ENCODE measurements at places on chromosomes 1 and 21.
A peak's percentile ranks its signal among the peaks of the same experiment; 100 is the strongest.

DNA sequence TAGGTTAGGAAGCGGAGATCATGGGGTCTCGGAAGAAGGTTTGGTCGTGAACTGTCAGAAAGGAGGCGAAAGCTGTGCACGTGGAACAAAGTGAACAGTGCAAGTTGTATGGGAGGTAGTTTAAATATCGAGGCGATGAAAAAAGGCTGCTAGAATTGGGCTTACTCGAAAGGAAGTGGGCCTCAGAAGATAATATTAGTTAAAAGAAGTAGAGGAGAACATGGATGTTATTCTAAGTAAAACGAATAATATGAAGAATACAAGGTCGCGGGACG lies 571 bp downstream of the WDR3 start:
- no peak for DNase-seq

- no peak for DNase-seq
Observed at GRCh38 chr1:53766831-53767405, 28.0 kb upstream of the GLIS1 start.

- no peak for DNase-seq
Observed at GRCh38 chr1:151773702-151774101, 10.4 kb upstream of the MRPL9 start.

DNA sequence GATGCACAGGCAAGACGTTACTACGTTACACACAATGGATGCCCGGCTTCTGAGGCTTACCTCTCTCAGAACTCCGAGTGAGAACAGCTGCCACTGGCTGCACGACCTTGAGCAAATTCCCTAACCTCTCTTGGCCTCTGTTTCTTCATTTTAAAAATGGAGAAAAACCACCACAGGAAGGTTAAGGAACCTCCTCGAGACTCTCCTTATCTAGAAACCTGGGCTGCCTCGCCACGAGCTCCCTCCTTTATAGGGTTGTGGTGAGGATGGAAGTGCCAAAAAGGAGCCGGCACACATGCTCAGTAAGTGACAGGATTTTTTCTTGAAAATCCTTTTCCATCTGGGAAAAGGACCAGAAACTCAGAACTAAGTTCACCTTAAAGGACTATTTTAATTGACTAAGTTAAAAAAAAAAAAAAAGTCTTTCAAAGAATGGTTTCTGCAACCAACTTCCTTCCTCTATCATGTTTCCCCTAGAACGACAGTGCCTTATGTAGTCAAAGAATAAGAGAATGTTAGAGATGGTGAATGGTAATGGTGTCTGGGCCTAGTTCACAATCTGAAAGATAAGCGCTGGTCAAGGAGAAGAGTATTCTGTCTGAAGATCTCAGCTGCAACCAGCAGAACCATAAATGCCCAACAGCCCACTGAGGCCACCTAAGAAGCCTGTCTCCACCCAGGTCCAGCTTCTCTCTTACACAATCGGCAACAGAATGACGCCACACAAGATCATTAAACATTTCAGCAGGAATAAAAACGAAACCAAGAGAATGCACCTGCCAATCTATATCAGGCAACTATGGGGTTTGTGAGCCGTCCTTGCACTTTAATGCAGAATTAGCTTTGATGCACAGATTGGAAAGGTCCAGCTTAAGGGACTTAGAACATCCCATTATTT lies 64.9 kb downstream of the SLC45A1 start:
- peak; percentile 37 for DNase-seq

GRCh38 chr1:143699731-143700130 lies 272.1 kb downstream of the FAM72C start:
- no peak for DNase-seq

DNA sequence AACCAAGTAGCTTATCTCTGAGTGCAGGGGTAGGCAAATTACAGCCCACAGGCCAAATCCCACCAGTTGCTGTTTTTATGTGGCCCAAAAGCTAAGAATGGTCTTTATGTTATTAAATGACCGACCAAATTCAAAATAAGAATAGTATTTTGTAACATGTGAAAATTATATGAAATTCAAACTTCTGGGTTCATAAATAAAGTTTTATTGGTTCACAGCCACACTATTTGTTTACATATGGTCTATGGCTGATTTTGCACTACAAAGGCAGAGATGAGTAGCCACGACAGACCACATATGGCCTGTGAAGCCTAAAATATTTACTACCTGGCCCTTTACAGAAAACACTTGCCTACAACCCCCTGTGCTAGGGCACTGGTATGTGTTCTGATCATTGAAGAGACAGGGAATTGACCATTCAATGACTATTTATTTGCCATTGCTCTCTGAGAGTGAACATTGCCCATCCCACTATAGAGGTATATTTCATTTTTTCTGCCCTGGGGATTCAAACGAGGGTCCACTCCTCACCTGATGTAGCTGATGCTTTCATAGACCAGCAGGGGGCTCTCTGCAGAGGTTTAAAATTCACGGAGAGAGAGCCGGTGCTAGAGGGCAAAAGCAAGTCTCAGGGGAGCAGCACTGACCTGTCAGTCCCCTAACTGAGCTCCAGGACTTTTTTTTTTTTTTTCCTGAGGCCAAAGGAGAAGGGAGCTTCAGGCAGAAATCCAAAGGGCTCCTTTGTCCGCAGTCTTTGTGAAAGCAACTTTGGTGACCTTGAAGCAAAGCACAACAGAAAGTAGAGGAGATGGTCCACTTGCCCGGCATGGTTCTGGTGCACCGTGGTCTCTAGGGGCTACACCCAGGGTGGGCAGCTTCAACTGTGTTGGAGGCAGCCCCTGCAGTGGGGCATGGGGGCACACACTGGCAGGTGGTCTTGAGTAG lies 7.3 kb upstream of the GNL2 start:
- peak; percentile 40 for DNase-seq

GRCh38 chr1:154993572-154994268 lies at the start of gene LENEP:
Gene LENEP, plus strand, starts transcription at chr1:154993586. Its CDS starts 22 bp downstream, at chr1:154993608.
- no peak for DNase-seq

GRCh38 chr1:117566556-117566955 lies 39.3 kb upstream of the TENT5C start:
- DNase-seq = no peak

DNA sequence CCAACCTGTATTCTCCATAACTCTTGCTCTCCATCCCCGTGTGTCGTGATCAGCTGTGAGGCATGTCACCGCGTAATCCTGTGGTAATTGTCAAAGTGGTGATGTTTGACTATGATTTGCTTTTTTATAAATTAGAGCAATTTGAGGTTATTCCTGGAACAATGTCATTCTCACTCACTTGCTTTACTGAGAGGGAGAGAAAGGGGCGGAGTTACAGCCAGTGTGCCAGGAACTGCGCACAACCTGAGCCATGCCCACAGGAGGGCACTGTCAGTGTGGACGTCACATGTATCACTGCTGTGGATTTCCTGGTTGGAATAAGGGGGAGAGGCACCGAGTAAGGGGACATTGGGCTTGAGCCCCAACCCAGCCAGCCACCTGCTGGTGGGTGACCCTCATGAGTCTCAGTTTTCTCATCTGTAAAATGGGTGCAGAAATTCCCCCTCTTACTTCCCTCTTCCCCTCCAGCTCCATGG lies 6.9 kb downstream of the ADGRB2 start:
- DNase-seq = no peak

GRCh38 chr1:234933475-234933874 lies 195.2 kb downstream of the TOMM20 start:
- DNase-seq = no peak

DNA sequence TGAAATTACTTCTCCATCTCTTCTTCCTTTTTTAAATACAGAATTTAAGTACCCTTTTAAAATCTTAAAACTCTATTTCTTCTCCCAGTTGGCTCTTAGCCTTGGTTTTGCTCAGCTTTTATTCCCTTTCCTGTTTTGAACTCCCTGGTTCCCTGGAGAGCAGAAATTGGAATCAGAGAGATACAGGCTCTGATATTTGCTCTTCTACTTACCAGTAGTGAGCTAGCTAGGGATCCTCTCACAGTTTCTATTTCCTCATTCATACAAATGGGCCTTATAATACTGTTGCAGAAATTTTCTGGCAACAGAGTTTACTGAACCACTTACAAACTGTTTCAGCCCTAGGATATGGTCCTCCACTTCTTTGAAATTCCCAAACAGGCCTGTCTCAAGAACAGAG lies 606.3 kb downstream of the NUF2 start:
- DNase-seq = no peak

DNA sequence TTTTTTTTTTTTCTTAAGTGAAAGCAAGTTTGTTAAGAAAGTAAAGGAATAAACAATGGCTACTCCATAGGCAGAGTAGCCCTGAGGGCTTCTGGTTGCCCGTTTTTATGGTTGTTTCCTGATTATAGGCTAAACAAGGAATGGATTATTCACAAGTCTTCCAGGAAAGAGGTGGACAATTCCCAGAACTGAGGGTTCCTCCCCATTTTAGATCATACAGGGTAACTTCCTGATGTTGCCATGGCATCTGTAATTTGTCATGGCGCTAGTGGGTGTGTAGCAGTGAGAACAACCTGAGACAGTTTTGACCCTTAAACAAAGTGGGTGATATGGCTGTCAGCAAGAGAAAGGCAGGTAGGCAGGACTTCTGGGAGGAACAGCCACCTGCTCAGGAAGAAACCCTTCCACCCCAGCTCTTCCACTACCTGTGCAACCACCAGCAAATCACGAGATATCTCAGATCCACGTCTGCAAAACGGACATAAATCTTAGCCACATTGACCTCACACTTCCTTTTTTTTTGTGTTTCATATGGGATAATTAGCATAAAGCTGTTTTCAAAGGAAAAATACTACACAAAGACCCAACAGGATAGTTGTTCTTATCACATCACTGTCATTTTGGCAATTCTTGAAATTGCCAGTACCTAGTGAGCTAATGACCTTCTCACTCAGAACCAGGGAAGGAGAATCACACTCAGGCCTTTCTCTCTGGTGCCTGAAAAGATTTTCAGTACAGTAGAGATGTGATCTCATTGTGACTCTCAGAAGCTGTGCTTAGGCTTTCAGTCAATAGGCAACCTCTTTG lies 34.8 kb upstream of the DUSP10 start:
- DNase-seq = peak; percentile 70

GRCh38 chr1:114695430-114696058 lies at the start of gene AMPD1:
Gene AMPD1, minus strand, starts transcription at chr1:114695546. Its CDS starts 75 bp downstream, at chr1:114695471.
- DNase-seq = no peak

GRCh38 chr1:112026016-112026415 lies 36.5 kb upstream of the KCND3 start:
- no peak for DNase-seq

- DNase-seq = no peak
Observed at GRCh38 chr1:24206083-24206464, 19.0 kb upstream of the IFNLR1 start.

- DNase-seq = no peak
Observed at GRCh38 chr1:1900883-1901640, 10.2 kb upstream of the GNB1 start.

DNA sequence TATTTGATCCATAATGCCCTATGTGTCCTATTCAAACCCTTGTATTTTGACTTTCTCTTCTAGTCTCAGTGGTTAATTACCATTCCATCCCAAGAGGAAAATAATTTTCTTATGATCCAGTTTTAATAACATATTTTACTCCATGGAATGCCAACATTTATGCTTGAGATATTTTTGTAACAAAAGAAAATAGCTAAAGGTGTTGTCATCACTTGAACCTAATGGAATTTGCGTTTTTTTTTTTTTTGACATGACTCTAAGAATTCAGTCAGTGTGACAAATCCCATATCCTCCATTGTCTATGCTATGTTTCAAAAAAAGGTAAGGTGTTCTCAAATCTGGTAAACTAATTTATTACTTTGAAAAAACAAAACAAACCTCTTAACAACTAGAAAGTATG lies 324.1 kb upstream of the ADAMTS5 start:
- no peak for DNase-seq

DNA sequence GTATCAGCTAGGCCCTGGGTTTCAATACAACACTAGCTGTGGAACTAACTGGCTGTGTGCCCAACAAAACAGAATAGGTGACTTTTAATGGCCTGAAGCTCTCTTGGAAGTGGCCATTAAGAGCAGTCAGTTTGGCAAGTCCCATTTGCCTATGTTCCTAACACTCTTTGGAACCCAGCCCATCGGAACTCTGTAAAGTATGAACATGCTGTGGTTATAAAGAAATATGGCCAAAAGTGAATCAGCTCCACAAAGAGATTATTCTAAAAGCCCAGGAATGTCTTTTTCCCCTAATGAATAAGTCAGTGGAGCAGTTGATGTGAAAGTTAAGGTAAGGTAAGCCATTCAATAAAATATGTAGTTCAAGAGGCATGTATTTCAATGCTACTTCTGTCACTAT lies 223.7 kb upstream of the ADAMTS5 start:
- DNase-seq = no peak

DNA sequence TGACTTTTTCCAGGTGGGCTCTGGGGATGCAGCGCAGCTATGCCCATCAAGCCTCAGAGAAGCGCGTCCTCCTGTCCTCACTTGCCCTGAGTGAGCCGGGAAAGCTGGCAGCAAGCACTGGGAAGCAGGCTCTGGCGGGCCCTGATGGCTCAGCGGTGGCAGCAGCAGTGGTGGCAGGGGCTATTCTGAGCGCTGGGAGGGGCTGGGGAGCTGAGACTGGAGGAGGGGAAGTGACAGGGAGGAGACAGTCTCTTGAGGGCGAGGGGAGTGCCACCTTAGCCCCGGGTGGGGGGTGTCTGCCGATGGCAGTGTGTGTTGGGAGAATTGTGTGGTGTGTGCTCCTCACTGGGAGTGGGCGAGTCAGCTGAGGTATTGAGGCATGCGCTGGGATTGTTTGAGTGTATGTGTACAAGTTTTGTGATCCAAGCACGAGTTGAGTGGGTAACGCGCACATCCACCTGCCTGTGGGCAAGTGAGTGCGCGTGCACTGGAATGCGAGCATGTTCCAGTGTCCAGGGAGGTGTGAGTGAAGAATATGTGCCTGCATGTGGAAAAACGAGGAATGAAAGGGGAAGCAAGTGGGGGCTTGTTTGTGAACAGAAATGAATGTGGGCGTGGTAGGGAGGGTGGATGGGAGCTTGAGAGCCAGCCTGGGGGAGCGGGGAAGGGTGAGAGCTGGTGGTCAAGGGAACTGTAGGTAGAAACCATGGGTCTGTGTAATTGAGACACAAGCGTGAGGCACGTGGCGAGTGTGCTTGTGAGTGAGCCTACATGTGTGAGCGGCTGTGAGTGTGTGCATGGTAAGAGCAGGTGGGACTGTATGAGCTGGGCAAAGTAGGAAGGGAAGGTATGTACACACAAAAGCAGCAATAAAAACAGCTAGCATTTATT lies 2.9 kb upstream of the FOXO6 start:
- DNase-seq = no peak

DNA sequence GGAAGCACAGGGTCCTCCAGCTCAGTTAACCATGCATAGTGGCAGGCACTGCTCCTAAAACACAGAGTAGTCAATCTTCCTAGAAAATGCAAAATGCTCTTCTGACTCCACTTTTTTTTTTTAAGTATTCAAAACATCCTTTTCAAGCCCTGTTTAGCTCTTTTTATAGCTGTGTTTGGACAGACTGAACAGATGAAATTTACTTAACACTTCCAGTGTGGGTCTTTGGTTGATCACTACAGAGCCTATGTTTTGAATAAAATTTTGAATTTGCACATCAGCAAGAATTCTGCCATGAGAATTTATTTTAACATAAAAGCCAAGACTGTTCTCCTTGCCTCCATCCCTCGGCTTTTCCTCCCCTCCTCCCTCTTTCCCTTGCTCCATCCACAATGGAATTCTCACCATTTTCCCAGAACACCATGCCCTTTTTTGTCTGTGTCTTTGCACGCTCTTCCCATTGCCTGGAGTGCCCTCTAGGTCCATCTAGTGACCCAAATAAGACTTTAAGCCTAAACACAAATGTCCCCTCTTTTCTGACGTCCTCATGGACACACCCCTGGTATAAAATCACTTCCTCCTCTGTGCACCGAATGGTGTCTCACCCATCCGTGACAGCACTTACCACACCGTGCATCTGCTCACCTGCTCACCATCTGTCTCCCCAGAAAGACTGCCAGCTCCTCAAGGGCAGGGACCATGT lies 24.0 kb upstream of the CPT2 start:
- DNase-seq = peak; percentile 30
